ENCODE measurements at places on chromosomes 12 and 14. TPM values are rescaled to one million over a fixed set of nuclear protein-coding genes. Genes with fewer than 3 reads are reported as not detected.
A peak's percentile ranks its signal among the peaks of the same experiment; 100 is the strongest.

BHLHE41 gene
- 3.2 TPM for total RNA-seq

SOCS2 gene
- 95.4 TPM for total RNA-seq

DNA sequence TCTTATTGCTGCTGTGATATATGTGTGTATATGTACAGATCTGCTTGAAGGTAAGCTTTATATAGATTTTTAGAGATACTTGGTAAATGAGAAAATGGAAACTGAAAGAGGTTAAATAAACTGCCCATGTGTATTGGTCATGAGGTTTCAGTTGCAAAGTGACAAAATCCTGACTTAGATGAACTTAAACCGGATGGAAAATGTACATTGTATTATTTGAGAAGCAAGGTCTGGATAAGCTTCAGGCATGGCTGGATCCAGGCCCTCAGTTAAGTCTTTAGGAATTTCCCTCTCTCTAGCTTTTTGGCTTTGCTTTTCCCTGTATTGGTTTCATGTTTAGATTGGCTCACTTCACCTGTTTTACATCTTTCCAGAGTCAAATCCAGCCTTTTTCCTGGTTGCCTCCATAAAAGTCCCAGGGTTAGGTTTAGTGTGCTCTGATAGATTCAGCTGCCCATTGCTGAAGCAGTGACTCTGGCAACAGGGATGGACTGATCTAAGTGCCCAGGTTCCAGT lies 21.0 kb upstream of the MAP1LC3B2 start:
- no peaks in the 10 kb centered on the region for H3K36me3 ChIP-seq
- DNase-seq: no peak
- no peak overlapping the region for H3K27ac ChIP-seq
- H3K27me3 ChIP-seq: no peaks in the 10 kb centered on the region

DNA sequence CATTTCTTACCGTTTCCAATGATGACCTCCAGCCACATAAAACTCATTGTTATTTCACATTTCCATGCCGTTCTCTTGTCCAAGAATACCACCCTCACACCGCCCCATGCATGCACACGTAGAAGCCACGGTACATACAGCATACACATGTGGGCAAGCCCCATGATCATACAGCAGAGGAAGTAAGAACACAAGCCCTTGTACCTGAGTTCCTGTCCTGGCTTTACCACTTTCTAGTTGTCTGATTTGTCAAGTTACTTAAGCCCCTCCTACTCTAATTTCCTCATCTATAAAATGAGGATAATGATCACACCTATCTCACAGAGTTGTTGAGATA lies 59.9 kb downstream of the DUSP16 start:
- no peaks in the 10 kb centered on the region for H3K27me3 ChIP-seq
- H3K4me1 ChIP-seq: peaks cover 36% of the 10 kb centered on the region
- H3K4me3 ChIP-seq: no peak overlapping the region
- no peak for DNase-seq
- no peaks in the 10 kb centered on the region for H3K36me3 ChIP-seq

DNA sequence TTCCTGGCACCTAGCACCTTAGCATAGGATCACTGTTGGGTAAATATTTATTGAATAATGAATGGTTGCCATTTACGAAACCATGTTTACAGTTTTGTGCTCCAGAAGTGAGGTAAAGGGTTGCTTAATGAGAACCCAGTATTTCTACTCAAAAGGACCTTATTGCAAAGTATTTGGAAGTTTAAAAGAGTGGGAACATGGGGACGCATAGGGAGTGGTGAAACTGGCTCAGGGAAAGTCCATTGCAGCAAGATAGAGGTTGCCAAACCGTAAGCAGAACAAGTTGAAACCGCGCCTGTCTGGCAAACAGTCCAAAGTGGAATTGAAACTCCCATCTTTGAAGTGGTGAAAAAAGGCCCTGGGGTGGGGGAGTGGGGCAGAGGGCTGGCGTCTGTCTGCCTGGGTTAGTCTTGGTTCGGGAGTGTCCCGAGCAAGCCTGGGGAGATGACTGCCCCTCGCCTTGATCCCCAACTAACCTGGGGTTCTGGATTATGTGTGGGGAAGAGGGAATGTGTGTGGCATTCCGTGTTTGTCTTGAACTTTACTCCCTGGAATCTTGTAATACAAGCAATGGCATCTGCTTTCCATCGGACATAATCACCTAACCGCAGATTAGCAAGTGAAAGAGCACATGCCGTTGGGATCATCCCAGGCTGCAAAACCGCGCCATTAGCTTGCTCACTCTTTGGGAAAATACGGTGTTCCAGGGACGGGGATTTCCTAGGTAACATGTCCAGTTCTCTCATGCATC lies 7.2 kb downstream of the ALDH2 start:
- peaks cover 48% of the 10 kb centered on the region for H3K4me1 ChIP-seq
- DNase-seq: peak; percentile 79
- H3K36me3 ChIP-seq: peaks cover 2% of the 10 kb centered on the region
- peak overlapping the region; percentile 4 for H3K4me3 ChIP-seq
- peak overlapping the region; percentile 94 for H3K27ac ChIP-seq
- H3K27me3 ChIP-seq: no peaks in the 10 kb centered on the region

- H3K36me3 ChIP-seq: no peaks in the 10 kb centered on the region
- H3K4me3 ChIP-seq: no peak overlapping the region
- peak; percentile 24 for DNase-seq
- peaks cover 3% of the 10 kb centered on the region for H3K4me1 ChIP-seq
- H3K27me3 ChIP-seq: no peaks in the 10 kb centered on the region
Observed at GRCh38 chr14:36450550-36450949, 69.5 kb downstream of the NKX2-1 start.

GRCh38 chr14:104974665-104975390 lies 3.3 kb downstream of the AHNAK2 start:
- H3K4me1 ChIP-seq: peaks cover 13% of the 10 kb centered on the region
- DNase-seq: peak; percentile 23
- no peaks in the 10 kb centered on the region for H3K27me3 ChIP-seq
- no peak overlapping the region for H3K4me3 ChIP-seq
- H3K36me3 ChIP-seq: no peaks in the 10 kb centered on the region

DNA sequence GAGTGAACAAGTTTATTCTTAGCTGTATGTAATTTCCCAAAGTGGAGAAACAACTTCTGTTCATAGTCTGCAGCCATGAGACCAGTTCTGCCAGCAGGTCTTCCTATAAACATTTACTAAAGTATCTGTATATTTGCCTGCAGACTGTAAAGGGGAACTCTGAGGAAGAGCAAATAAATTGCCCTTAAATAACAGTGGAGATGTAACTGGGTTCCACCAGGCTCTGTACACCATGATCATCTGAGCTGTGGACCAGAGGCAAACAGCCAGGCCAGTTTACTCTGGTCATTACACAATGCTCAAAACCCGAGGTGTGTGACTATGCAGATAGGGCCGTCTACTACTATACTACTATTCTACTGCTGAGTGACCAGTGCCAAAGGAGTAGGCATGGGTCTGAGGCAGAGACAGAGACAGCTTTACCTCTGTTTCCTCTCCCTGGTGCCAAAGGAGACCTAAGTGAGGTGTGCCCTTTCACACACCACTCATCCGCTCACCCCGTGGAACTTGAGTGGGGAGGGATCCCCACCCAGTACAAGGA lies 21.1 kb upstream of the CERS5 start:
- peaks cover 6% of the 10 kb centered on the region for H3K4me1 ChIP-seq
- H3K27me3 ChIP-seq: no peaks in the 10 kb centered on the region
- no peak overlapping the region for H3K27ac ChIP-seq

All from Caco-2 (cell line).